ENCODE measurements at places on chromosomes 6 and 20.

DNA sequence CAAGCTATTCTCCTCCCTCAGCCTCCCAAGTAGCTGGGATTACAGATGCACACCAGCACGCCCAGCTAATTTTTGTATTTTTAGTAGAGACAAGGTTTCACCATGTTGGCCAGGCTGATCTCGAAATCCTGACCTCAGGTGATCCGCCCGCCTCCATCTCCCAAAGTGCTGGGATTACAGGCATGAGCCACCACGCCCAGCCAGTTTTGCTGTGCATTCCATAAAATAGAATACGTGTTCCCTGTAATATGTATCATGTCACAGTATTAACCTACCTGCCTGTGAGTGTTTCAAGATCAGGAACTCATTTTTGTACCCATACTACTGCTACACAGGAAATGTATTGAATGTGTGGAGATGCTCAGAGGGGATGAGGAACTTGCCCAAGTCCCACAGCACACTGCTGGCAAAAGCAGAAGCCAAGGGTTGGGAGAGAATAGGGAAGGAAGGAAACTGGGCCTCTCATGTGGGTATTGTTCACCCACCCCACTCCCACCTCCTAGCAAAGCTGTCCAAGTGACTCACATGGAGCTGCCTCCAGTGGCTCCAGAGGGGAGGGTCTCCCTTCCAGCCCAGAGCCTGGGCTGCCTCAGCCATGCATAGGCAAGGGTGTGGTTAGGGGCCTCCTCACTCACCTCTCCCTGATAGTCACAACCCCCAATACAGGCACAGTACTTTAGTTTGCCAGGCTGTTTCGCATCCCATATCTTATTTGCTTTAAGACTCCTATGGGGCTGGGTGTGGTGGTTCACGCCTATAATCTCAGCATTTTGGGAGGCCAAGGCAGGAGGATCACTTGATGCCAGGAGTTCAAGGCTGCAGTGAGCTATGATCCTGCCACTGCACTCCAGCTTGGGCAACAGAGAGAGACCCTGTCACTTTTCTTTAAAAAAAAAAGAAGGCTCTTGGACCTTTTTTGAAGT is 9.4 kb downstream of the HM13 start:
- DNase-seq, result no peak

DNA sequence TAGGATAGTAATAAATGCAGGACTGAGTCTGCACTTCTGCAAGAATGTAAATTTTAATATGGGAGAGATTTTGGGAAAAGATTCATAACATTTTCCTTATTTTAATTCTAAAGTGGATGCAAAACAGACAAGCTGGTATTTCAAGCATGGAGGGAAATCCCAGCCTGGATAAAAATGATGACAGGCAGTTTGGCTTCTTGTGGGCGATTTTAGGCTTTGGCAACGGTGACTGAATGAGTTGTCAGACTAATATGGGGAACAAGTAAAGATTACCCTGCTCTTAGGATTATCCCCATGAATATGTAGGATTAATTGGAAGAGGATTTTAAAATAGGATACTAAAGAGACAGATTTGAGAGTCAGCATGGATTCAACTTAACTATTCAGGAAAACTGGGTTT is 21.0 kb downstream of the OGFRL1 start:
- DNase-seq, result no peak

DNA sequence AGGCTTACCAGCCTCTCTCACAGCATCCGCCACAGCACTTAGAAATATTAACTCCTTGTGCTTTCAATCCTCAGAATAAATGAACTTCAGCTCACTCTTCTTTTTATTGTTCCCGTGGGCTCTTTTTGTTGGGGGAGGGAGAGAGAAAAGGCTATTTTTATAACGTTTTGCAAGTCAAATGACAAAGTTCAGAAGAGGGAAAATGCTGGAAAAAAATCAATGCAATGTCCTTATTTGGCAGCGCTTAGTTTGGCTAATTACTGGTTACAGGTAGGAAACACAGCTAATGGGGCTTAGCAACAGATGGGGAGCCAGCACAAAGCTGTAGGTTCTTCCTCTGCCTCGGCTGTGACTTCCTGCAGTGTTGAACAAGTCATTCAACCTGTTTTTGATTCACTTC is 1067.0 kb upstream of the MAP3K7 start:
- no peak for DNase-seq

DNA sequence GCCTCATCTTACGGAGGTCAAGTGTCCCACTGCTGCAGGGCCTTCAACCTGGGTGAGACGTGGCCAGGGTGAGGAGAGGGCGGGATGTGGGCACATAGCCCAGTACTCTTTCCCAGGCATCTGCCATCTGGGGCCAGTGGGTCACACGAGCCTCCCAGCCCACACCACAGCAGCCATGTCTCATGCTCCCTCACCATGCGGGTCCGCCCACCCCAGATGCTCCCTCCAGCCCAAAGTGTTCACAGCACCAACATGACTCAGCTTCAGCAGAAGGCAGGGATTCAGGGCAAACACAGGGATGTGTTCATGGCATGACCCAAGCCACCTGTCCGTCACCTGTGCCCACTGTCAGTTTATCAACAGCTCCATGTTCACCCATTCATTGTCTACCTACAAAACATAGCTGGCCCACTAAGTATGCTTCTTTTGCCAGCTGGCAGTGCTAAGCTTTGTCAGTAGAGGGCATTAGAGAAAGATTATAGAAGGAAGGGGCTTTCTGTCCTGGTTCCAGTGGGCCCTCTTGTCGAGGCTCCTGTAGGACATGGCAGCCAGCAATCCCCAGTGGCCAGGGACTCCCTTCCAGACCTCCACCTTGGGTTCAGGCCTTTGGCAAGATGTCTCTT is 109.2 kb downstream of the FOXF2 start:
- no peak for DNase-seq

GRCh38 chr6:90388395-90388794 is 91.8 kb upstream of the BACH2 start:
- no peak for DNase-seq

DNA sequence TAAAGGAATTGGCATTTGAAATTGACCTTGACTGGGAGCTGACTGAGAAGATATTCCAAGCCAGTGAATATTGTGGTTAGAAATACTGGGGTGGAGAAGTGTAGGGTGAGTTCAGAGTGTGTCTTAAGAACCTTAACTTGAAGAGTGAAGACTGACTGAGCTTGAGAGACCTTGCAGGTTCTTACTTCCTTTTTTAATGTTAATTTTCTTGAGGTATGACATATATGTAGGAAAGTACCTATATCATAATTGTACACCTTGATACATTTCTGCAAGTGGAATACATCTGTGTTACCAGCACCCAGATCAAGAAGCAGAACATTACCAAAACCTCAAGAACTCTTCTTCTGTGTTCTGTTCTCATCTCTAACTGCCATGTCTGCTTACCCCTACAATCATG is 11.0 kb downstream of the DHX35 start:
- no peak for DNase-seq

GRCh38 chr6:130991422-130992137 is 71.5 kb downstream of the EPB41L2 start:
- DNase-seq, result no peak

GRCh38 chr20:46164254-46164653 is 46.1 kb downstream of the CD40 start:
- DNase-seq, result no peak

GRCh38 chr6:168793649-168794048 is 352.7 kb downstream of the SMOC2 start:
- DNase-seq, result no peak

DNA sequence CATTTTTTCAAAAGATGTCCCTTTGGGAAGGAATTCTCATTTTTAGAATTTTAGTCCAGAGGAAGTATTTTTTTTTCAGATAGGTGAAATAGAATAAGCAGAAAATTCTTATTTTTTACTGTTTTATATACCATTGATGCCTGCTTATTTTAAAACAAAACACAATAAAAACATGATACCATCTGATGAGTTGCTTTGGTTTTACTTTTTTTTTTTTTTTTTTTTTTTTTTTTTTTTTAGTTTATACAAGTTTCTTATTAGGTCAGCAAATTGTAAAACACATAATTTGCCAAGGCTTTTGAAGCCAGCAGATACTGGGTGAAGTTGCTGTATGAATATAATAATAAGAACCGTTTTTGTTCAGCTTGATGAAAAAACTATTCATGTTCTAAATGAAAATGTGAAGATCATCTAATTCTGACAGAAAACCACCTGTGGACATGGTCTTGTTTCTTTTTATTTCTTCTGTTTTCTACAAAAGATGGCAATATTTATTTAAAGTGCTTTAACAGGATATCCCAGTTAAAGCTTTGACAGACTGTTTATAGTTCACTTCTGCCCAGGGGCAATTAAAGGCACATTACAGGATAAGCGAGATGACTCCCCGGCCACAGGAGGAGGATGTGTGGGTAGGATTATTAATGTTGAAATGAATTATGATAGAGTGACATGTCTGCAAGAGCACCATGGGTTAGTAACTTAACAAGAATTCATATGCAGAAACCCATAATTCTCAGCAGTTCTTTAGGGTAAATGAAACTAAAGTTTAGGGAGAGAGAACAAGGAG is 31.1 kb downstream of the MYB start:
- DNase-seq, result no peak

GRCh38 chr6:74346936-74347535 is 651.0 kb downstream of the CD109 start:
- no peak for DNase-seq

- DNase-seq, result no peak
Observed at GRCh38 chr6:25579391-25579883, 72.6 kb upstream of the SCGN start.

GRCh38 chr6:49934770-49935169 is 29.2 kb downstream of the DEFB114 start:
- no peak for DNase-seq

DNA sequence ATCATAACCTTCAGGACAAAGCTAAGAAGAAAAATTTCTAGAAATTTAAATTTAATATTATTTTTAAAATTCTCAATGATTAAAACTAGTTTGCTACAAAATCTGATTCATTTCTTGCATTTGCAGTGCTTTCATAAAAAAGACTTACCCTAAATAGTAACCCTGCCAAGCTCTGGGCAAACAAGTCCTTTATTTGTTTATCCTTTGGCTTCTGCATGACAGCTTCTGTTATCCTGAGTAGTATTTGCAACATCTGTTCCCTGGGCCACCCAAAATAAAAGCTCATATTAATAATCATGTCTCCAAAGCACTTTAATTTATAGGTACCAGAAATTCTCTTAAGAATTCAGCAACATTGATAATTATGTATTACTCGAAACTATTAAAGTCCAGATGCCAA is 101.3 kb downstream of the RALGAPA2 start:
- no peak for DNase-seq

GRCh38 chr6:146890644-146891434 is 292.1 kb downstream of the ADGB start:
- no peak for DNase-seq

GRCh38 chr20:41108531-41108930 is 28.8 kb upstream of the PLCG1 start:
- DNase-seq, result no peak

GRCh38 chr6:108805611-108806167 is 42.5 kb upstream of the ARMC2 start:
- DNase-seq, result no peak
